ENCODE measurements at places on chromosomes 11 and 22.
A peak's percentile ranks its signal among the peaks of the same experiment; 100 is the strongest.

GRCh38 chr22:47673557-47673956 is 911.1 kb downstream of the TBC1D22A start:
- no peak for DNase-seq

- no peak for DNase-seq
Observed at GRCh38 chr22:41862530-41863266, 29.8 kb downstream of the SREBF2 start.

GRCh38 chr11:133065847-133066485 is 466.3 kb downstream of the OPCML start:
- DNase-seq = no peak

DNA sequence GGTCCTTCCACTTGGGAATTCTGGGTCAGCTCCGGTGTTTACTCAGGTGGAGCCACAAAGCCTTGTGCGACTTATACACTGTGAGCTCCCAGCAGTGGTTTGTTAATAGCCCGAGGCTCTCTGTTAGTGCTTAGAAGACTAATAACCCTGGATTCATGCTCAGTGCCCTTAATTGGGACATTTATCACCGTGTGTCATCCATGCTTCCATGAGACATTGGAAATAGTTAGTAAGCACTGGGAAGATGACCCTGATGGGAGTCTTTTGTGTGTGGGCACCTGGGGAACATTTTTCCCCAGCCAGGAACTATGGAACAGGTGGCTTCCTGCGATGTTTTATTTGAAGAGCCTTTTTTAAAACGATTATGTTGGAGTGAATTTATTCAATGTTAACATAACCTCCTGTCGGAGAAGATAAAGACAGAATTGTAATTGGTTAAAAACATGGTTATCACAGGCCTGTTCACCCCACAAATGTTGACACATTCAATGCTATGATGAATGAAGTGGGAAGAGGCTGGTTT is 188.9 kb downstream of the MYO18B start:
- DNase-seq = no peak

DNA sequence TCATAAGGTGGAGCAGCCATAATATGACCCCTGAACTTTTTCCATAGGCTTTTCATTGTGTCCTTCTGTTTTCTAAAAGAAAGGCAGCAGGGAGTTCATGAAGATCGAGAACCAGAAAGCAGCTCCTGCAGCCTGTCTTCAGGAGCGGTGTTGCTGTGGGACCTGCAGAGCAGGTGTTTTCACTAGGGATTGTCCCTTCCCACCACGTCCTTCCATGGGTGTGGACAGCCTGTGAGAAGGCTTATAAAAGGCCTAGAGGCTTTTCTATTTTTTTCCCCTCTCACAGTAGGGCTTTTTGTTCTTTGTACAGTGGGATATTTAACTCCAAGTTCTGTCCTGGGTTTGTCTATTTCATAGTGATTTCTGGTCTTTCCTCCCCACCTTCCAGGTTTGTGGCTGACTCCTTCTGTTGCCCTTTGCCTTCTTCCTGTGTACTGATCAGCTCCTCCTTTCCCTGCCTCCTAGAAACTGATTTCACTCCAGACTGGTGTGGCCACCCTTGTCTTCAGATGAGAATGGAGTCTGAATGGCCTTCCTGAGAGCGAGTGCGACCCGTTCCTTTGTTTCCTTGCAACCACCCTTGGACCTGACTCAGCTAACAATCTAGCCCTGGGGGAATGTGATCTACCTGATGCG is 10.1 kb downstream of the MRPL16 start:
- DNase-seq = no peak

DNA sequence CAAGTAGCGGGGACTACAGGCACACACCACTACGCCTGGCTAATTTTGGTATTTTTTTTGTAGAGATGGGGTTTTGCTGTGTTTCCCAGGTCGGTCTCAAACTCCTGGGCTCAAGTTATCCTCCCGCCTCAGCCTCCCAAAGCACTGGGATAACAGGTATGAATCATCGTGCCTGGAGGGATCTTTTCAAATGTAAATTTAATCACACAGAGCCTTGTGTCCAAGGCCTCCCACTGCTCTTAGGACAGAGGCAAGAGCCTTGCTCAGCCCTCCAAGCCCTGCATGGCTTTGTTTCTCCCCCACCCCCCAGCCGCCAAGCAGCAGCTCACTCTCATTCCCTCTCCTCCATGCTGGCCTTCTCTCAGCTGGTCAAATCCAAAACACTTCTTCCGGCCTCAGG is 75.3 kb upstream of the CREB3L1 start:
- no peak for DNase-seq

- no peak for DNase-seq
Observed at GRCh38 chr11:66720899-66721470, 8.0 kb downstream of the SPTBN2 start.

- no peak for DNase-seq
Observed at GRCh38 chr11:45896422-45896984, 10.6 kb downstream of the FREY1 start.

- peak; percentile 35 for DNase-seq
Observed at GRCh38 chr11:371716-372590, 2.7 kb downstream of the B4GALNT4 start.

Measured in DMS 273 treated with DMSO at 0.1 percent for 48 hours (cell line).